ENCODE measurements at places on chromosomes 11 and 22.

DNA sequence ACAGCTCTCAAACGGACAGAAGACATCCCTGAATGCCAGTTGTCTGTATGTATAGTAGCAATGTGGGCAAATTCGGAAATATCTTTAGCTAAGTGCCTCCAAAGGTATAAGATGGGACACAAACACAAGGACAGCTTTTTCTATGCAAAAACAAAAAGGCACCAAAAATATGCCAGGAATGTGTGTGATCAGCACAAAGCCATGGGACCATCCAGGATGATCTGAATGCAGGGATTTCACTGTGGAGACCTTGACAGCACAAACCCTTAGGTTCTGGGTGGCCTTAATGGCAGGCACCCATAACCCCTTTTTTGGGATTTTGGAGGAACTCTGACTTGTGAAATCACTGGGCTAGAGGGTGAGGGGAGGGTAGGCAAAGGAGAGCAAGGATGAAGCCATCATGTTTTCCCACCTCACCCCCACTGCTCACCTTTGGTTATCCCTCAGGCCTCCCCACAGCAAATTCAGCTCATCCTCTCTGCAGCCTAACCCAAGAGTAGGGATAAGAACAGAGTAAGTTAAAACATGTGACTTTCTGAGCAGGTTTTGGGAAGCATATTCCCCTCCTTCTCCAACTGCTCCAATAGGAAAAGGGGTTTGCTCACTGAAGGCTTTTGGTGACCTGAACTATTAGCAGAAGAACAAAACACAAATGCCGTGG lies 154.6 kb downstream of the SNX19 start:
- no peak for DNase-seq

DNA sequence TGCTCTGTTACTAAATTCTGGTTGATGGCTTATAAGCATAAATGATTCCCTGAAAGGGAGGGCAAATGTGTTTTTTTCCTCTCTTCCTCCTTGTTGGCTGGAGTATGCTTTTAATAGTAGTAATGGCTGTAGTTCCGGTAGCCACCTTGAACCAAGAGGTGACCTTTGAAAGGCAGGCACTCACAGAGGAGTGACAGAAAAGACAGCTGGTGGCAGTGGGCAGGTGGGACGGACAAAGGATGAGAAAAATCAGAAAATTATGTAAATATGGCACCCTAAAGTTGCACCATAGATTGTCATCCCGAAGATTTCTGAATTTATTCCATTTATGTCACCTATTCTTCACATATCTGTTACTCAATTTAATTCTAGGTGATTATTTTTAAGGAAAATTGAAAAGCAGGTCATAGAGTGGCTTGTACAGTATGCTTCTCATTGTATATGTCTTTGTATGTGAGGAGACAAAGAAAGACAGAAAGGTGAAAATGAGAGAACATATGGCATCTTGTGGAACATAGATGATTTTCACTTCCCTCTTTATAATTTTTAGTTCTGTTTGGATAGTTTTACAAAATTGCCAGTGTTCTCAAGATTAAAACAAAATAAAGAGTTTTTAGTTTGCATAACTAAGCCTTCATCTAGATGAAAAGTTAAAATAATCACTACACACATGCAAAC lies 17.0 kb downstream of the CASP12 start:
- no peak for DNase-seq

DNA sequence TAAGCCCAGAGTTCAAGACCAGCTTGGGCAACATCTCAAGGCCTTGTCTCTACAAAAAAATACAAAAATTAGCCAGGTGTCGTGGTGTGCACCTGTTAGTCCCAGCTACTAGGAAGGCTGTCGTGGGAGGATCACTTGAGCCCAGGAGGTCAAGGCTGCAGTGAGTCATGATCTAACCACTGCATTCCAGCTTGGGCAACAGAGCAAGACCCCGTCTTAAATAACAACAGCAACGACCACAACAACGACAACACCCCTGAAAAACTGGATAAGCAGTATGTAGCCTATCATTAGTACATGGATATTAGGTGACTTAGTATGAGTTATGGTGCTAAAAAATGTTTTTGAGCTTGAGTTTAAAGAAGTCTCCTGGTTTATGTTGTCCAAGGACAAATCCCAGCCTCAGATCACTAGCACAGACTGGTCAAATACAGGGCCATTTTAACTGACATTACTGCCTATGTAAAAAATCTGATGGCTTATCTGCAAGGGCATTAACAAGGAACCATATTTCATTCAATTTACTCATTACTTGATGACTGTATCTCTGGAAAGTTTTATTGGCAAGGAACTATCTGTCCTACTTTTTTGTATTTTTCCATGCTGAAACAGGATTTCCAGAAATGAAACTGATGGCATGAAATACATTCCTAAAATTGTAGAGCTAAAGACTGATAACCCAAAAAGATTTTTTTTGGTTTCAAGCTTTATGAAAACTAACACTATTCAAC lies 23.4 kb downstream of the C2CD3 start:
- DNase-seq = no peak

GRCh38 chr11:45150943-45151342 lies 4.5 kb downstream of the PRDM11 start:
- DNase-seq = no peak

DNA sequence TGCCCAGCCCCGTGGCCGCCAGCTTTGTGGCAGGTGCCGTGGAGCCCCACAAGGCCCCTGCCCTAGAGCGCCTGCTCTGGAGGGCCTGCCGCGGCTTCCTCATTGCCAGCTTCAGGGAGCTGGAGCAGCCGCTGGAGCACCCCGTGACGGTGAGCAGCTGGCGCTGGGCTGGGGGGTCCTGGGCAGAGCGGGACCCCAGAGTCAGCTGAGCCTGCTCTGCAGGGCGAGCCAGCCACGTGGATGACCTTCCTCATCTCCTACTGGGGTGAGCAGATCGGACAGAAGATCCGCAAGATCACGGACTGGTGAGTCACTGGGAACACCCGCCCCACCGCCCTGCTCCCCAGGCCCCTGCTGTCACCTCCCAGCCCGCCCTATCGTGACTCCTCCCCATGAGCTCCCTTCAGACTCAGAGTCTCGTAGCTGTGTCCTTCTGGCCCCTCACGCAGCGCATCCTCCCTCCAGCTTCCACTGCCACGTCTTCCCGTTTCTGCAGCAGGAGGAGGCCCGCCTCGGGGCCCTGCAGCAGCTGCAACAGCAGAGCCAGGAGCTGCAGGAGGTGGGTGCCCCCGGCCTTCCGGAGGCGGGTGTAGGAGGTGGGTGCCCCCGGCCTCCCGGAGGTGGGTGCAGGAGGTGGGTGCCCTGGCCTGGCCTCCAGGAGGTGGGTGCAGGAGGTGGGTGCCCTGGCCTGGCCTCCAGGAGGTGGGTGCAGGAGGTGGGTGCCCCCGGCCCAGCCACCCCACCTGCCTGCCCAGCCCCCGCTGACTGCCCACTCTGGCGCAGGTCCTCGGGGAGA lies 4.7 kb downstream of the TCIRG1 start:
- no peak for DNase-seq

GRCh38 chr11:113255096-113255495 lies 59.3 kb upstream of the TTC12 start:
- DNase-seq = no peak

- no peak for DNase-seq
Observed at GRCh38 chr11:32830413-32830738, 649 bp downstream of the PRRG4 start.

- no peak for DNase-seq
Observed at GRCh38 chr11:123438131-123438627, 8.1 kb downstream of the GRAMD1B start.

GRCh38 chr11:72411623-72412419 lies 22.5 kb downstream of the CLPB start:
- peak; percentile 21 for DNase-seq

- no peak for DNase-seq
Observed at GRCh38 chr11:72519220-72519881, 85.0 kb upstream of the CLPB start.

All from CMK (cell line).